Stimulated activated CD4-positive, alpha-beta T cell treated with anti-CD3 and anti-CD28 coated beads, Interleukin-12 subunit alpha, Interleukin-12 subunit beta, amount 100 ng/mL, for 48 hours (primary cell): ENCODE measurements at places on chromosomes 1 and 21.

GRCh38 chr1:10210841-10211804 lies 753 bp downstream of the KIF1B start:
- DNase-seq, result no peak

DNA sequence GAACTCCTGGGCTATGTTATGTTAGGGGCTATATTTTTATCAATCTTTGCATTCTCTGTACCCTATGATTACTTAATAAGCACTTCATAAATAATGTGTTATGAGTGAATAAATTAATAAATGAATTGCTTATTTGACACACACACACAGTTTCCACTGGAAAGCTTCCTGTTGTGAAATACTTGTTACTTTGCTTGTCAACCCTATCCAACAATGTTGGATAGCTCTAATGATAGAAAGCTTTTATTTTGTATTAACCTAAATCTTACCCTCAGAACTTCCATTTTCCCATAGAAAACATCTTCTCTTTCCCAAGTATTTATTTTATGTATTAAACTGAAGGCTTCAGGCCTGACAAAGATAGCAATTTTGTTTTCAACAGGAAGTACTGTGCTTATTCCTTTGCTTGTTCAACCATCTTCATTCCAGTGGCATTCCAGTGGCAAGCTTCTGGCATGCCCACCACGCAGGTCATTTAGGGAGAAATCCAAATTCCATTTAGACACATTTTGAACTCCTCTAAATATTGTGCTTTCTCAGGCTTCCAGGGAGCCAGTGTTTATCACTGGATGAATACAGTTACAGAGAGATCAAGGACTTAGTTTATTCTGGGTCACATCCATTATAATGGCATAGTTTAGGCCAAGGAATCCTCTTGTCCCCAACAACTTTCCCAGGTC lies 134.4 kb downstream of the TGFB2 start:
- DNase-seq, result no peak

GRCh38 chr1:239912471-239912870 lies 179.2 kb upstream of the FMN2 start:
- no peak for DNase-seq

DNA sequence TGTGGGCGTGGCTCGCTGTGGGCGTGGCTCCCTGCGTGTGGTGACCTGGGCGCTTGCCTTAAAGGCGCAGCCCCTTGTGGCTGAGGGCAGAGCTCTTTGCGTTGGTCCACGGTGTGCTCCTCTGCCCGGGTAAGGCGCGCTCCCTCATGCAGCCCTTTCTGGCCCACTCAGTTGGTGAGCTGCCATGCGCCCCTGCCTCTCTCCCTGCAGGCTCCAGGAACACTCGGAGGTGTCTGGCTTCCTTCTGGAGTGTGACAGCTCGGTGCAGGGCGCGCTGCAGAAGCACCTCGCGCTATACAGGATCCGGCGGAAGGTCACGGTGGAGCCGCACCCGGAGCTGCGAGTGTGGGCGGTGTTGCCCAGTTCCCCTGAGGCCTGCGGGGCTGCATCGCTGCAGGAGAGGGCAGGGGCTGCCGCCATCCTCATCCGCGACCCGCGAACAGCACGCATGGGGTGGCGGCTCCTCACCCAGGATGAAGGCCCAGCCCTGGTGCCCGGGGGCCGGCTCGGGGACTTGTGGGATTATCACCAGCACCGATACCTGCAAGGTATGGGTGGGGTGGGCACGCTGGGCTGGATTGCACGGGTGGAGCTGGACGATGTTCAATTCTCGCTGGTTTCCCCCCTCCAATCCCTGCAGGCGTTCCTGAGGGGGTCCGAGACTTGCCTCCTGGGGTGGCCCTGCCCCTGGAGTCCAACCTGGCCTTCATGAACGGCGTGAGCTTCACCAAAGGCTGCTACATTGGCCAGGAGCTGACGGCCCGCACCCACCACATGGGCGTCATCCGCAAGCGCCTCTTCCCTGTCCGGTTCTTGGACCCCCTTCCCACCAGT lies 9.1 kb downstream of the IBA57 start:
- DNase-seq, result no peak

- peak; percentile 23 for DNase-seq
These were observed 2.3 kb downstream of the ANP32E start for GRCh38 chr1:150233359-150234308.

DNA sequence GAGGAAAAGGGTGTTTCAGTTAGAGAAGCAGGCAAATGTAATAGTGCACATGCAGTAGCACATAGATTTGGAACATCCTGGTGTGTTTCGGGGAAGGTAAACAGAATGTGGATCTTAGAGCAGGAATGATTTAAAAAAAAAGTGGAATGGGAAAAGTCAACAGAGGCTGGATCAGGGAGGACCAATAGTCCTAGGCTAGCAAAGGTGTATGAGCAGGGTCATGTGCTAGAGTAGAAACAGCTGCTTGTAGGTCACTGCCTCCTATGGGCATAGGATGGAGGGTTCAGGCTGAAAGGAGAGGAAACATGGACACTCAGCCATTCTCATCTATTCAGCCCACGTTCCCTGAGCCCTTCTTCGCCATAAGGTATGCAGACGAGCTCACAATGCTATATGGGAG lies 3.7 kb upstream of the KPNA6 start:
- no peak for DNase-seq

DNA sequence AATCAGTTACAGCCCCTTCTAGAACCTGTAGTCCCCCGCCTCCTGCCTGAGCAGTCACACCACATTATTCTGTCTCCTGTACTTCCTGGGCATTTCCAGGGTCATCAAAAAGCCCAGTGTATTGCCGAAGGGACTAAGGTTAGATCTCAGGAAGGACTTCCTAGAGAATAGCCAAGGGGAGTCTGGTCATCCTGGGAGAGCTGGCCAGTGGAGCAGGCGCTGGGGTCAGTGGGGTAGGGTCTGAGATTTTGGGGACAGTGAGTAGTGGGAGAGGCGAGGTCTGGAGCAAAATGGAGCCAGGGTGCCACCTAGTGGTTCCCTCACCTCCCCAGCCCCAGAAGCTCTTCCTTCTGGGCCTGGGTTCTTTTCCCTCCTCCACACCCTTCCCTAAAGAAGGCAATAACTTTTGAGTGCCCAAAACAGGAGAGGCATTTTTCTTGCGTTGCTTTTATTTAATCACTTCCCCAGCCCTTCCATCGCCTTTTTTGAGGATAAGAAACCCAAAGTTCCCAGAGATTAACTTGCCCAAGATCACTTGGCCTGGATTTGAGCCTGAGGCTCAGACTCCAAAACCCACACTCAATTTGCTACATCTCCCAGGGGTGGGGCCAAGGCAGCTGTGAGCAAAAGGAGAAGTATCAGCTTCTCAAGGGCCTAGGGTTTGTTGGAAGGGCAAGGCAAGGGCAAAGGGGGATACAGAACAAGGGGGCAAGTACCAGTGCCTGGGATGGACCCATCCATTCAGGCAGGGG lies 7.3 kb upstream of the PMVK start:
- no peak for DNase-seq

DNA sequence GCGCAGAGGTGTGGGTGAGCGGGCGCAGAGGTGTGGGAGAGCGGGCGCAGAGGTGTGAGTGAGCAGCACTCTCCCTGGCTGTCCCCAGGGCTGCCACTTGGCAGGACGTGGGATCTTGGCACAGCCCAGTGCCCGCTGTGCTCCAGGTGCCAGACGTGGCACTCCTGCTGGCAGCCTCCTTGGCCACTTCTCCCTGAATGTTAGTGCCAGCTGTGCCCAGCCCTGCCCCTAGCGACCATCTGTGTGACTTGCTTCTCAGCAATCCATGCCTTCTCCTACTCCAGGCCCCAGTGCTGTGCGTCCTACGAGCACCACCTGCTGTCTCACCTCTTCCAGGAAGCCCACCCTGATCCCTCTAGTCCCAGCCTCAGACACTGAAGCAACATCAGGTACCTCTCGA lies 30.5 kb downstream of the KRTAP10-1 start:
- no peak for DNase-seq
